ENCODE measurements at places on chromosomes 4 and X.

- DNase-seq, result no peak
Observed at GRCh38 chr4:148375584-148375983, 66.6 kb downstream of the NR3C2 start.

GRCh38 chr4:151853034-151853433 is 92.2 kb upstream of the GATB start:
- DNase-seq, result no peak

DNA sequence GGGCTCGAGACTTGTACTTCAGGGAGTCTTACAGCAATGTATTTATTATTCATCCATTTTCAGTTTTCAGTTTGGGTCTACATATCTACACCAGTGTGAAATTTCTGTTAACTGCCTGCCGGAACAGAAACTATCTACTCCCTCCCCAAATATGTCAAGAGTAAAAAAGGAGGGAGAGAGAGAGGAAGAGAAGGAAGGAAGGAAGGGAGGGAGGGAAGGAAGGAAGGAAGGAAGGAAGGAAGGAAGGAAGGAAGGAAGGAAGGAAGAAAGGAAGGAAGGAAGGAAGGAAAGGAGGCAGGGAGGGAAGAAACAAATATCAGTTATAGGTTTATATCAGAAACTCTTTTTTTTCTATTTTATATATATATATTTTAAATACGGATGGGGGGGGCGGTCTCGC is 12.6 kb downstream of the RPL39 start:
- no peak for DNase-seq

DNA sequence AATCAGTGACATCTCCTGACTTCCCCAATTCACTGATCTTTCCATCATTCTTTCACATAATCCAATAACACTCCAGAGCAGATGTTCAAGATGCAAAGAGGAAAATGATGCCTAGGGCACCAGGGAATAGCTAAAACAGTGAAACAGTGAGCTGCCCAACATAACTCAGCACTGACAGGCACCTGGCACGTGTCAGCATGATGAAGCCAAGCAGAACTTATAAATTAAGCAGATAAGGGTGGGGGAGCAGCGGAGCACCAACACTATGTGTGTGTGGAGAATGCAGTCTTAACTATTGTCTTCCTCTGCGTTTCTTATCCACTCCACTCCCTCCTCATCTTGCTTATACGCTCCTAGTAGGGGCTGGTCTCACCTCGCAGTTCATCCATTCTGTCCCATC is 89.4 kb downstream of the AMMECR1 start:
- DNase-seq, result no peak

DNA sequence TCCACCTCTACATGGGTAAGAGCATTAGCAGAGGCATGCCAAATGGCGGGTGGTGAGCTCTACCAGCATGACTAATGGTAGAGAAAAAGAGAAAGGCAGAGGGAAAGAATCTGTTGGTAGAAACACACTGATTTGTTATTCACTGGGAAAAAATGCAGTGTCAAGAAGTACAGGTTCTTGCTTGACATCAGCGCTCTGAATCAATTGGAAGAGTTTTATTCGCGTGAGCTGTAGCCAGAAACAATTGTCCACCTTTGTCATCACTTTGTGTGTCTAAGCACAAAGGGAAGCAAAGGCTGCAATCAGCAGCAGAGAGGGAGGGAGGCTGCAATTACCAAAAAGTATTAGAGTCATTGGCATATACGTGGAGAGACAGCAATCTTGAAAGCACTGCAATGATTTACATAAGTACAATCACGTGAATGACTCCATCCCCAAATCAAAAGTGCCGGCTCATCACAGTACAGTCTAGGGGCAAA is 67.7 kb upstream of the HS3ST1 start:
- no peak for DNase-seq

GRCh38 chr4:81724925-81725329 is 253.2 kb upstream of the RASGEF1B start:
- no peak for DNase-seq

DNA sequence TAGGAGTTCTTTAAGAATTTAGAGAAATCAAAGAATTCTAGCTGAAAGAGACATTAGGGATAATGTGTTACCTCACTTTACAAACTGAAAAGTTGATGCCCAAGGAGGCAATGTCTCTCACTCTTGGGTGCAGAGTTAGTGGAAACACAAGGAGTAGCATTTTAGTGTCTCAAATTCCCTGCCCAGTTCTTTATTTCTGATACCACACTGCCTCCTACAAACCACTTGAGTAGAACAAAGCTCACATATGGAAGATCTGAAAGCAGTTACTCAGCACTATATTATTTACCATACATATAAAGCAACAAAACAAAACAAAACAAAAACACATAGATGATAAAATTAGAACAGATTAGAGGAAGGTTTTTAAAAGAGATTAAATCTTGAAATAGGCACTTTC is 124.2 kb downstream of the REELD1 start:
- no peak for DNase-seq

DNA sequence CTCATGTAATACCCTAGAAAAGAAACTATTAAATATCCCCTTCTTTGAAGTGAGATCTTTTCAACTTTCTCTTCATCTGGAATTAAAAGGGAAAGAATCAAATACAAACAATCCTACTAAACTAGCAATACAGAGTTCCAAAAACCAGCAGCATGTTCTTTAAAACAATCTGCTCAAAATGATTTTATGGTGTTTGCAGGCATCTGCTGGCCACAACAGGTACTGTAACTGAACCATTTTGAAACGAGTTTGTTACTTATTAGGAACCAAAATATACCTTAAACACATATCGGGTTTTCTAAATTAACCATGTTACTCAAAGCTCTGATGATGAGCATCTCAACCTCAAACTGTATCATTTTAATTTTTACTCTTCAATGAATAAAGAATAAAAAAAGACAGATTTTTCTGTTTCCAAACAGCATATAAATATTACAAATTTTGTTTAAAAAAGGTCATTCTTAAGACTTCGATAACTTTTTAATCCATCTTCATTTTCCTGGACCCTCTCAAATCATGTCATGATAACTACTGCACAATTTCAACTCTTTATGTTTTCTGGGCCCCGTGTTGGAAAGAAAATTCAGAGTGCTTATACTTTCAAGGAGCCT is 56.5 kb downstream of the ARAP2 start:
- peak; percentile 49 for DNase-seq
